ENCODE measurements at places on chromosomes 1 and 21.

DNA sequence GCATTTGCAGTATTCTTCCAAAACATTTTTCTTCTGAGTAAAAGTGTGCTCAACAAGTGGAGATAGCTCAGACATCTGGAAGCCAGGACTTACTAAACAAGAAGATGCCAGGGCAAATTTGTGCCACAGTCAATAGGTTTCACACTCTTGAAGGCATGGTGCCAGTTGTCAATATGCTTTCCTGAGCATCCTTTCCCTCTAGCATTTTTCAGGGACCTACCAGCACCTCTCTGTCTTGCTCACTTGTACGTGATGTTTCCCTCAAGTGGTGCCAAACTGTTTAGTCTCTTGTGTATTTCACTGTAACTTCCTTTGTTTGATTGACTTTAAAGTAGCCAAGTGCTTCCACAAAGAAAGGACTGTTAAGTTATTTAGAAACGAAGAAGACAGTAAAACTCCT, 194.0 kb upstream of the SGIP1 start:
- DNase-seq: no peak
- H3K27me3 ChIP-seq: no peaks in the 10 kb centered on the region
- peak overlapping the region; percentile 11 for H3K4me3 ChIP-seq
- peaks cover 88% of the 10 kb centered on the region for H3K4me1 ChIP-seq
- no peaks in the 10 kb centered on the region for H3K36me3 ChIP-seq

DNA sequence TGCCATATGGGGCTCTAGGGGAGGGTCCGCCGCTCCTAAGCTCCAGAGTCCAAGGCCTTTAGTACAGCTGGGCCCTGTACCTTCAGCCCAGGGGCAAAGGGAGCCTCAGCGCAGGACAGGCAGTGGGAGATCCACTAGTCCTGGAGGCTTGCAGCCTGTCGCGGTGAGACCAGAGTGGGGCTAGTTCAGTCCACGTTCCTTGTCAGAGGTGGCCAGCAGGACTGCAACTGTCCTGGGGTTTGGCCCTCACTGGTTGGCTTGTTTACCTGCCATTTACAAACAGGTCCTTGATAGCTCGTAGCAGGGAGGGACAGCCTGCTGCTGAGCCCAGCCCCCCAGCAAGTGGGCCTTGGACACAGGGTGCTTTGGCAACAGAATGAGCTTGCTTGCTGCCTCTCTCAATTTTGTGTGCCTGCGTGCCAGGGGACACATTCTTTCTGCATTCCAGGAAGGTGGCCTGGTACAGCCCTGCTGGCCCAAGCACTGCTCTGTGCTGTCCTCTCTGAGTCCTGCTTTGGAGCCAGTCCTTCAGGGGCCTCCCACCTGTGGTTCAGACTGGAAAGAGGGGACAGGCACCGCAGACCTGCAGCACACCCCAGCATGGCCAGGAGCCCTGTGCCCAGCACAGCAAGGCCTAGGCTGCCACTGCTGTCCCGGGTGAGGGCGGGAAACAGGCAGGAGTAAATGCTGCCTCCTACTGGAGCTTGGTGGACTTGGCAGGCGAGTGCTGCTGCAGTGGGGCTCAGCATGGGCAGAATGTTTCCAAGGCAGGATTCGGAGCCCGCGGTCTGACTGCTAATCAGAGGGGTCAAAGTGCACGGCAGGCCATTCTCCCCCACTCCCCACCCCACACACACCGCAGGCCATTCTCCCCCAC, 15.2 kb downstream of the H6PD start:
- no peaks in the 10 kb centered on the region for H3K36me3 ChIP-seq
- no peaks in the 10 kb centered on the region for H3K27me3 ChIP-seq
- DNase-seq: no peak

- no peak overlapping the region for H3K27ac ChIP-seq
- DNase-seq: peak; percentile 33
- H3K27me3 ChIP-seq: no peaks in the 10 kb centered on the region
- H3K4me3 ChIP-seq: no peak overlapping the region
- H3K4me1 ChIP-seq: peaks cover 4% of the 10 kb centered on the region
Observed at GRCh38 chr1:164660412-164660772, 101.4 kb downstream of the PBX1 start.

DNA sequence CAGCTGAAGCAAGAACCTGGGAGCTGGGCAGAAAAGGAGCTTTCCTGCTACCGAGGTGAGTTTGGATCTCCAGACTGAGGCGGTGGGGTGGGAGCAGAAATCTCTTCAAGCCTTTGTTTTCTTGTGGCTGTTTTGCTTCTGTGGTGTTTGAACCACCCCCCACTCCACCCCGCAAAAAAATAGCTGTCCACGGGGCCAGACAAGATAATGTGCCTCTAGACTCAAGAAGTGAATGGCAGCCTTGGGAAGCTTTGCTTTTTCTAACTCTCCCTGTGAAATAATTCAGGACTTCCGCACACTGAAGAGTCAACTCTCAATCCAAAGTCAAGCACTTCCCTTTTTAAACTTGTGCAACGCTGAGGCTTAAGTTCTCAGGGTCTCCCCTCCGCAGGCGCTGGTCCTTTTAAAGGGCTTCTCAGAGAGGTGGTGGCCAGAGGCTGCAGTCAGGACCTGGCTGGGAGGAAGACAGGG, 159.6 kb upstream of the COA6 start:
- H3K27ac ChIP-seq: no peak overlapping the region
- H3K36me3 ChIP-seq: no peaks in the 10 kb centered on the region
- H3K27me3 ChIP-seq: peaks cover 4% of the 10 kb centered on the region

GRCh38 chr1:151721788-151722510, 627 bp downstream of the RIIAD1 start:
- H3K27me3 ChIP-seq: peaks cover 30% of the 10 kb centered on the region
- H3K4me3 ChIP-seq: peak overlapping the region; percentile 28
- DNase-seq: no peak
